ENCODE measurements at places on chromosomes 3 and 15.

- H3K4me1 ChIP-seq = no peaks in the 10 kb centered on the region
- peak; percentile 24 for DNase-seq
- H3K4me3 ChIP-seq = no peak overlapping the region
- no peaks in the 10 kb centered on the region for H3K36me3 ChIP-seq
These were observed 22.6 kb upstream of the LYSMD4 start for GRCh38 chr15:99755692-99756409.

GRCh38 chr3:143081844-143082778 lies 37.5 kb upstream of the CHST2 start:
- peaks cover 2% of the 10 kb centered on the region for H3K27me3 ChIP-seq
- no peaks in the 10 kb centered on the region for H3K36me3 ChIP-seq
- peaks cover 14% of the 10 kb centered on the region for H3K4me1 ChIP-seq
- H3K4me3 ChIP-seq = no peak overlapping the region
- DNase-seq = no peak

- H3K4me1 ChIP-seq = peaks cover 21% of the 10 kb centered on the region
- no peak overlapping the region for H3K27ac ChIP-seq
- no peaks in the 10 kb centered on the region for H3K36me3 ChIP-seq
These were observed 8.7 kb downstream of the ZDHHC19 start for GRCh38 chr3:196202516-196202970.

DNA sequence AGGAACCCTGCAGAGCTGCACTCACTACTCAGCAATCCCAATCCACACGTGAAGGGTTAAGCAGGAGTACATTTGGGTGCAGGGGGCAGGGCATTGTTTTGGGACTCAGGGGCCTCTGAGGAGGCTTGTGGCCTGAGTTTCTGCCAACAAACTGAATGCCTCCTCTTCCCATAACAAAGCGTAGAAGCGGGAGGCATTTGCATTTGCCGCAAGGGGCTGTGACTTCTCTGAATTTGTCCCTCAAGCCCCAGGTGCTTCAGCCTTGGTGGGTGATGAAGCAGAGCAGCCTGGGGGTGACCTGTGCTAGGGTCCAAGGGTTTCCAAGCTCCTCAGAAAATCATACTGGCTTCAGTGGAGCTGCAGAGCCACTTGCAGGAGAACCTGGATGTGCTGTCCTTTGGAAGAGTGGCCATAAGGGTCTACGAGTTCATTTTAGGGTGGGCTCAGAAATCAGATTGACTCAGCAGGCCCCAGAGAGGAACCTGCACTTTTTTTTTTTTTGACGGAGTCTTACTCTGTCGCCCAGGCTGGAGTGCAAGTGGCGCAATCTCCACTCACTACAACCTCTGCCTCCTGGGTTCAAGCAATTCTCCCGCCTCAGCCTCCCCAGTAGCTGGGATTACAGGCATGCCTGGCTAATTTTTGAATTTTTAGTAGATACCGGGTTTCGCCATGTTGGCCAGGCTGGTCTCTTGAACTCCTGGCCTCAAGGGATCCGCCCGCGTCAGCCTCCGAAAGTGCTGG lies 1.4 kb upstream of the RPSA start:
- H3K27me3 ChIP-seq = no peaks in the 10 kb centered on the region
- peaks cover 44% of the 10 kb centered on the region for H3K36me3 ChIP-seq
- no peak for DNase-seq

- H3K4me1 ChIP-seq = no peaks in the 10 kb centered on the region
- H3K36me3 ChIP-seq = no peaks in the 10 kb centered on the region
- no peak overlapping the region for H3K27ac ChIP-seq
- H3K27me3 ChIP-seq = peaks cover 17% of the 10 kb centered on the region
- DNase-seq = no peak
These were observed 34.4 kb downstream of the FSIP1 start for GRCh38 chr15:39748276-39748675.

- no peak for DNase-seq
- no peak overlapping the region for H3K27ac ChIP-seq
- no peaks in the 10 kb centered on the region for H3K4me1 ChIP-seq
- H3K27me3 ChIP-seq = peaks cover 15% of the 10 kb centered on the region
- no peak overlapping the region for H3K4me3 ChIP-seq
These were observed 215.1 kb downstream of the MYRIP start for GRCh38 chr3:40024526-40024925.

DNA sequence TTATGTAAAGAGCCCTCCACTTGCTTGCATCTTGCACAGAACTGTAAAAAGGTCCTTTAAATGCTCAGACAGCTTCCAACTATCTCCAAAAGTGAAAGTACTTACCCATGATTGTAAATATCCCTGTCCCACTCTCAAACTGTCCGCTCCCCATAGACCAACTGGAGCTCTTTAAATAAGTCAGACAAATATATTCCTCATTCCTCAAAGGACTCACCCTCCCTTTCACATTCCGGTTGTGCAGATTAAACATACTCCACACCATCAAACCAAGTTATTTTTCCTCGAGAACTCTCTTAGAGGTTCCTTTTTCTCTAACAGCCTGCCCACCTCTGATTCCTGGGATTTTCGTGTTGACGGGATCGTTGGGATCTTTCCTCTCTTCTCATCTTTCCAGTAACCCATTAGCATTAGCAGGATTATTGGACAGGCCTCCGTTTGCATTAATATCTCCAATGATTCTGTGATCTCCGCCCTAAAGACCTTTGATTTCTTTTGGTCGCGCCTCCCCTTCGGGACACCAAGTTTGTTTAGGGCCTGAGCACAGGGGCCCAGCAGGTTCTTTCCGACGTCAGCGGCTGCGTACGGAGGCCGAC lies 763 bp downstream of the GOLGB1 start:
- peaks cover 2% of the 10 kb centered on the region for H3K27me3 ChIP-seq
- no peak overlapping the region for H3K27ac ChIP-seq
- H3K4me3 ChIP-seq = no peak overlapping the region
- no peaks in the 10 kb centered on the region for H3K36me3 ChIP-seq
- no peak for DNase-seq

GRCh38 chr15:32786906-32787305 lies 69.1 kb downstream of the GREM1 start:
- no peaks in the 10 kb centered on the region for H3K36me3 ChIP-seq
- H3K4me3 ChIP-seq = no peak overlapping the region
- no peaks in the 10 kb centered on the region for H3K4me1 ChIP-seq

DNA sequence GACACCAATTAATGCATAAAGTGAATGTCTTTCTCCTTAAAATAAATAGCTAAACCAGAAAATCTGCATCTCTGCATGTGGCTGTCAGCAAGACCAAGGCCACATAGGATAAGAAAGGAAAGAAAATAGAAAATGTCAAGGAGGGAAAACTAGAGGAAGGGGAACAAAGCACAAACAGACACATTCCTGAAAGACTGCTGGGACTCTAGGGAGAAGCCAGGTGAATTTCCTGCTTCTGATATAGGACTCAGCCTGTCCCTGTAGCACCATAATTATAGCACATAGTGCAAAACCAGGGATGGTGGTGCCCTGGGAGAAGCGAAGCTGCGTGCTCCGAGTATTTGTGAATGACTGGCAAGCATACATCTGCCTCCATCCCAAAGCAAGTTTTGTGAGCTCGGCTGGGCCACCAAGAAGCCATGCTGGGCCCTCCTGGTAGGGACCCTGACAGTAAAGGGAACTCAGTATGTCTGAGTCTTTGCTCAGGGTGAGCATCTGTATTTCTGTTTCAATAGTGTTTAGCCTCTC lies 14.2 kb downstream of the FSTL1 start:
- H3K4me3 ChIP-seq = no peak overlapping the region
- no peaks in the 10 kb centered on the region for H3K36me3 ChIP-seq
- no peak for DNase-seq
- H3K27ac ChIP-seq = no peak overlapping the region
- H3K4me1 ChIP-seq = no peaks in the 10 kb centered on the region
- no peaks in the 10 kb centered on the region for H3K27me3 ChIP-seq

- H3K27me3 ChIP-seq = no peaks in the 10 kb centered on the region
- no peaks in the 10 kb centered on the region for H3K36me3 ChIP-seq
- DNase-seq = no peak
- H3K4me3 ChIP-seq = no peak overlapping the region
- no peak overlapping the region for H3K27ac ChIP-seq
These were observed 160.2 kb downstream of the PLD1 start for GRCh38 chr3:171649911-171650592.

DNA sequence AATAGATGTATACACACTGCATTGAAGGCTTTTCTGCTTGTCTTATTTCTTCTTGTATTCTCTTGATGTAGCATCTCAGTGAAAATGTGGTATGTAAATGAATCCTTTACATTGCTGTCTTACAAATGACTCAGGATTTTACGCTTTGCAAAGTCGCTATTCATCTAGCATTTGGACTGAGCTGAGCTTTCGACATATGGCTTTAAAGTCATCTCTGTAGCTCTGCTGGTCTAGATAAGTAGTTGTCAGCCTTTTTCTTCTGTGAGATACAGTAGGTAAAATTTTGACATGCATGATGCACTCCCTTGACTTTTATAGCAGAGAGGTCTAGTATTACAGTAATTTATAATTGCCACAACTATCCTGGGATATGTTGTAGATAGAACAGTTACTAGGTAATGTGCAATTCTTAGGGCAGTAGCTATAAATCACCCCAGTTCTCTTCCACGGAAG lies 16.8 kb downstream of the MEF2A start:
- no peak overlapping the region for H3K4me3 ChIP-seq
- DNase-seq = no peak
- H3K36me3 ChIP-seq = peaks cover 28% of the 10 kb centered on the region
- no peak overlapping the region for H3K27ac ChIP-seq
- H3K27me3 ChIP-seq = no peaks in the 10 kb centered on the region
- H3K4me1 ChIP-seq = peaks cover 43% of the 10 kb centered on the region

DNA sequence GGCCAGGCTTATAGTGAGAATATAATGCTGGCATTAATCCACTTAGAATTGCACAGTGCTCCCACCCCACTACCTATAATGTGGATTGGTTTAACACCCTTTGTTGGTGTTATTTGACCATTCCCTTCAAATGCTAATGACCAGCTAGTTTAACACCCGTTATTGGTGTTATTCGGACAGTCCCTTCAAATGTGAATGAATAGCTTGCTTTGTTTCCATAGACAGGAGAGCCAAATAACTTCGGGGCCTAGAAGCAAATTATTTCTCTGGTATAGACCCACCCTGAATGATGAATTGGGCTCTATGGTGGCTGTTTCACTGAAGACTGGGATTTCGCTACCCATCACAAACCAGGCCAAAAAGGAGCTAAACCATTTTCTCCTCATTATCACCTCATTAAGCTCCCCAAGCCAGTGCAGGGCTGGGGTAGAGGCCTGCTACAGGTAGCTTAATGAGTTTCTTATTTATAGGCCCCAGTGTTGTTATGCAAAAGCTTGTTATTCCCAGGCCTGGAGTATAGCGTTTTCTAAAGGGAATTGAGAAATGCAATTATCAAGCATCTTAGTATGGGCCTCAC lies 494.1 kb upstream of the DPH6 start:
- no peak for DNase-seq
- H3K4me1 ChIP-seq = no peaks in the 10 kb centered on the region
- H3K27ac ChIP-seq = no peak overlapping the region

DNA sequence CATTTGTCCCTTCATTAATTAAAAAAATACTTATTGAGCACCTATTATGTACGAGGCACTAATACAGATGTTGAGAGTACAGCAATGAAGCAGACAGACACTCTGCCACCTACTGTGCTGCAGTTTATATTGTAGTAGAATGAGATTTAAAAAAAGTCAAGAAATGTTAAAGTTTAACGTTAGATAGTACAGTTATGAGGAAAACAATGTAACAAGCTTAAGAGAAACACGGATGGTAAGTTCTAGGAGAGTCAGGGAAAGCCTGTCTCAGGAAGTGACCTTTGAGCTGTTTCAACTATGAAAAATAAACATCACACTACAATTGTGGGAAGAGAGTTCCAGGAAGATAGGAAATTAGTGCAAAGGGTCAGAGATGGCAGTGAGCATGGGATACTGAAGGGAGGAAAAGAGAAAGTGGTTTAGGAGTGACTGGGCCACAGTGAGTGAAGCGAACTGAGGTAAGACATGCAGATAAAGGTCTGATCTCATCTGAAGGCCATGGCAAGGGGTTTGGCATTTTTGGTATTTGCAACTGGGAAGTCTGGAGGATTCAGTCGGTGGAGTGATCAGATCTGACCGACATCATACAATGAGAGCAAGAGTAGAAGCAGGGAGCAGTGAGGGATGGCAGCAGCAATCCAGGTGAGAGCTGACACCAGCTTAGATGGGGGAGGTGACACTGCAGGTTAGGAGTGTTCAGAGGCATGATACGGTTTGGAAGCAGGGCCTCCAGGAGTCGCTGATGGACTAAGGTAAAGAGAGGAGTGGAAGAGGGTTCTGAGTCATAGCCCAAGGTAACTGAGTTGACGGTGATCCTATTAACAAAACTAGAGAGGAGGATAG lies 28.5 kb downstream of the PLSCR4 start:
- DNase-seq = no peak
- peaks cover 2% of the 10 kb centered on the region for H3K27me3 ChIP-seq
- H3K36me3 ChIP-seq = no peaks in the 10 kb centered on the region
- no peaks in the 10 kb centered on the region for H3K4me1 ChIP-seq
- no peak overlapping the region for H3K27ac ChIP-seq

GRCh38 chr3:122349171-122349570 lies 24.1 kb downstream of the CSTA start:
- no peak overlapping the region for H3K4me3 ChIP-seq
- no peak overlapping the region for H3K27ac ChIP-seq
- no peaks in the 10 kb centered on the region for H3K4me1 ChIP-seq
- no peaks in the 10 kb centered on the region for H3K36me3 ChIP-seq
- no peaks in the 10 kb centered on the region for H3K27me3 ChIP-seq

- no peaks in the 10 kb centered on the region for H3K4me1 ChIP-seq
- H3K27me3 ChIP-seq = no peaks in the 10 kb centered on the region
- H3K27ac ChIP-seq = no peak overlapping the region
- DNase-seq = no peak
- H3K4me3 ChIP-seq = no peak overlapping the region
These were observed 10.9 kb downstream of the TTLL3 start for GRCh38 chr3:9820946-9821345.

Measured in activated naive CD8-positive, alpha-beta T cell treated with anti-CD3 and anti-CD28 coated beads, Interleukin-2, amount 50 U/mL, for 24 hours (primary cell).